ENCODE measurements at places on chromosomes 2 and 18.

DNA sequence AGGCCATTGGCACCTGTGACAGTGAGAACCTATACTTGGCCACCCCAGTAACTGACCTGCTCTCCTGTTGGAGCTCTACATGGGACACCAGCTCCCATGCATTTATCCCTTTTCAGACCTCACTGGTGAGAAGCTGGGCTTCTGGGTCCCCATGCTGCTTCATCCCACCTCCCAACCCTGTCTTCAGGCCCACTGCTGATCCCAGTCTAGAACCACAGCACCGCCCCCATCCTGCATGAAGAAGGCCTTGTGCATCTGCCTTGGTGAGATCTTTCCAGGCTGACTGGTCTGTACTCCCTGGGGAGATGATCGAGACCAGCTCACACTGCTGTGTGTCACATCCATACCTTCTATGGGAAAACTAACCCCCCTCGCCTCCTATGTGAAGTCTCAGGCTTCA lies 22.7 kb downstream of the TTC32 start:
- no peak for DNase-seq

- no peak for DNase-seq
Observed at GRCh38 chr2:126627643-126628042, 28.3 kb upstream of the GYPC start.

DNA sequence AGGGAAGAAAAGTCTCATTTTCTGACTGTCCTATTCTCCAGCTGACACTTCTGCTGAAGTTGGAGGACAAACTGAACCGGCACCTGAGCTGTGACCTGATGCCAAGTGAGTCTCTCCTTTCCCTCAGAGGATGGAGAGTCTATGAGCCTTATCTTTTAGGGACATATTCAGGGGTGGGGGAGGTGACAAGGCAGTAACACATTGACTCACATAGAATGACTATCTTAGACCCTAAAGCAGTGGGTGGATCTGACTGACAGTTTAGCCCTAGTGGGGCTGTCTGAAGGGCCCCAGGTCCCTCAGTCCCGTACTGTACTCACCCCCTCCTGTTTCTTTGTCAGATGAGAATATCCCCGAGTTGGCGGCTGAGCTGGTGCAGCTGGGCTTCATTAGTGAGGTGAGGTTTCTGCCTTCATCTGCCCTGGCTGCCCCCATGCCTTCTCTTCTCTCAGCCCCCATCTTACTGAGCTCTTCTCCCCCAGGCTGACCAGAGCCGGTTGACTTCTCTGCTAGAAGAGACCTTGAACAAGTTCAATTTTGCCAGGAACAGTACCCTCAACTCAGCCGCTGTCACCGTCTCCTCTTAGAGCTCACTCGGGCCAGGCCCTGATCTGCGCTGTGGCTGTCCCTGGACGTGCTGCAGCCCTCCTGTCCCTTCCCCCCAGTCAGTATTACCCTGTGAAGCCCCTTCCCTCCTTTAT lies 805 bp upstream of the KRTCAP3 start:
- no peak for DNase-seq

DNA sequence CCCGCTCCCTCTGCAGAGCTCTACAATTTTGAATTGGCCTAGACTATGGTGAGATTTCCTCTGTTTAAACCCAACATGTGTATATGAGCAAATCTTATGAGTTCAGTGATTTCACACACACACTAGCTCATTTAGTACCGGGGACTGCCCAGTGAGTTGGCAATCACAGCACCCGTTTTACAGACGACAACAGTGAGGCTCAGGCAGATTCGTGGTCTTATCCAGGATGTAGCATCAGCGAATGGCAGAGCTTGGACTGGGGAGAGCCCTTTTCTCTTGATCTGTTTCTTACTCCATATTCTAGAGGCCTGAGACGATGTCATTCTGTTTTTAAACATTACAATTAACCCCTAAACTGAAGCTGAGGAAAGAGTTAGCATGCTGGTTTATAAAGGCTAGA lies 419.9 kb downstream of the NBAS start:
- DNase-seq: no peak

GRCh38 chr18:45086777-45087176 lies 406.1 kb downstream of the SETBP1 start:
- no peak for DNase-seq

DNA sequence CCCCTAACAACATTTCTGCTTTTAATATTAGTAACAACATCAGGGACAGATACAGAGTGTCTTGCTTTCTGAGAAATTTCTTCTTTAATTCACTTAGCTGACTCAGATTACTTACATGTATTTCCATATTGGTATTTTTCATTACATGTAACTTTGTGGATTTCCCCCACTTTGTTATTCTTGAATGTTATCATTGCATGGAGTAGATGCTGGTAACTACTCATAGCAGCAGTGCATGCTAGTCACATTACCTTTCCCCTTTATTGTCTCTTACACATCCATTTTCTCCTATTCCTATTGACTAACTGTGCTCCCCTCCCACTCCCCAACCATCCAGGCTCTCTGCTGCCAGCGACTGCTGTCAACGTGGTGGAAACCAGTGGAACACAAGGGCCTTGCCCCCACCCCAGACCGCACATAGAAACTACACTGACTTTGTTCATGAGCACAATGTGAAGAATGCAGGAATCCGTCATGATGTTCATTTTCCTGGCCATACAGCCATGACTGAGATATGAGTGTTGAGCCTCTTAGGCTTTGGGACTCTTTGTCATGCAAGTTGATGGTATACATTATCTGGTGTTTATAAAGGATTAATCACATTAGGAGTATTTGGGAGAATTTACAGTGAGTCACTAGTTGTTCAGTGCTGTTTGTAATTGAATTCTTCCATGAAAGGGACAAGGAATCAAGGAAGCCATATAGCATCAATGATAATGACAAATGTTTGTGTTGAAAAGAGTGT lies 91.0 kb downstream of the EPB41L5 start:
- DNase-seq: no peak

- no peak for DNase-seq
Observed at GRCh38 chr18:48800466-48800865, 150.3 kb downstream of the SMAD7 start.

DNA sequence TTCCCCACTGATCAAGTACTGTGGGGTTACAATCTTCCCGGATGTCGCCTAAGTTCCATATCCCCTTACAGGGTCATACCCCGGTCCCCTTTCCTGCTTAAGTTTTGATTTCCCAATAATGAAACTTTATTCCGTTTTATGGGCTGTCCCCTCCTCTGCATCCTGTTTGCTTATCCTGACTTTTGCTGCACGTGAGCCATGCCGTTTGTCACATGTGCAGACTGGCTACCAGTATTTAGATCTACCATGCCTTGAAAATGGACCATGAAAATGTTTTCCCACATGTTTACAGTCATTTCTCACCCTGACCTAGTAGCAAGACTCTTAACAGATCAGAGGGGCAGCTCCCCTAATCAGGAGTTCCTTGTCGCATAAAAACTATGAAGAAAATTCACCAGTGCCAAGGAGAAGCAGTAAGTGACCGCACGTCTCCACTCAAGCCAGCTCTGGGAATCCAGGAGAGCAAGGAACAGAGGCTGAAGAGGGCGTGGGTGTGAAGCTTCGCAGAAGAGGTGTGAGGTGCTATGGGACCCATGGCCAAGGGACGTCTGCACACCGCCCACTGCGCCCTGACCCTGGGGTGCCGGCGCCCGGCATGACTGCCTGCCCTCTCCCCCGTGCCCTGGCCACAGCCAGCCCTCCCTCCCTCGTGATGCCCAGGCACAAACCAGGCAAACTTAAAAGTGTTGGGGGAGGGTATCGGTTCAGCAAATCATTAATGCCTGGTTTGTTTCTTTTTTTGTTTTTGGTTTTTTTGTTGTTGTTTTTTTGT lies 440.8 kb upstream of the SALL3 start:
- DNase-seq: no peak

DNA sequence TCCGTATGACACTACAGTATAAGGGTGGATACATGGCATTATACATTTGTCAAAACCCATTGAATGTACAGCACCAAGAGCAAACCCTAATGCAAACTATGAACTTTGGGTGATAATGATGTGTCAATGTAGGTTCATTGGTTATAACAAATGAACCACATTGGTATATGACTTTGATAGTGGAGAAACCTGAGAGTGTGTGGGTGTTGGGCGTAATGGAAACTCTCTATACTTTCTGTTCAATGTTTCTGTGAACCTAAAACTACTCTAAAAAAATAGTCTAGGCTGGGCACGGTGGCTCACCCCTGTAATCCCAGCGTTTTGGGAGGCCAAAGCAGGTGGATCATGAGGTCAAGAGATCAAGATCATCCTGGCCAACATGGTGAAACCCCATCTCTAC lies 6.5 kb upstream of the ACTG2 start:
- DNase-seq: peak; percentile 42

GRCh38 chr2:240517342-240517741 lies 40.4 kb downstream of the ANKMY1 start:
- DNase-seq: no peak

DNA sequence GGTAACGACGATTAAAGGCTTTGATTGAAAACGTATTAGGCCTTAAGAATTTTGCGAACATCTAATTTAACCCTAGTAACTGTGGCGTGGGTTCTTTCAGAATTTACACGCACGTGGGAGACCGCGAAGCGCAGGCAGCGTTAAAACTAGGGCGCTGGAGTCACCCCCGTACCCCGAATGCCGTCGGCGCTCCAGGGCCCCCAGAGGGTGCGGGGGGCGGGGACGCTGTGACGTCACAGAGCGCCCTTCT lies 673 bp upstream of the SMCHD1 start:
- peak; percentile 59 for DNase-seq

DNA sequence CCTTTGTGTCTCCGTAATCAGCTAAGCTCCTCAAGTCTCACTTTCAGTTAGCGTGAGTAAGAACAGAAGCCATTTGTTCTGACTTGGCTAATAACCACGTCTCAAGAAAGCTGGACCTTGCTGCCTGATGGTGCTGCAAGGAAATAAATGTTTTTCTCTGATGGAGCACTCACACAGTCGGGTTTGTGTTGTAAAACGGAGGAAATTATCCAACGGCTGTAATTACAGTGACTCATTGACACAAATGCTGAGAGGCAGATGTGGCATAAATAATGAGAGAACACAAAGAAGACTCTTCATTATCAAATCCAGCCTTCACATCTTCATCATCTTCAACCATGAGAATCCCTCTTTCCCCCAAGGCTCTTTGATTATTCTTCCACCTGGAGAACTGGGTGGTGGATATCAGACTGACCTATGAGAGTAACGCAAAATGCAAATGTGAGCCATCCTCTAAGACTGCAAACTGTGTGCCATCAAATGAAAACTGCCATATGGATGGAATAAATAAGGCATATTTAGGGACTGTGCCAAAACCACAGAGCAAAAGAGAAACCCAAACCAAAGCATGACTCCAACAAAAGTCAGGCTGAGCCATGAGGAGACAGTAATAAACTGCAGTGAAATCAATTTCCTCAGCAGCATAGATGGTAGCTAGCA lies 252.6 kb downstream of the RND3 start:
- no peak for DNase-seq

DNA sequence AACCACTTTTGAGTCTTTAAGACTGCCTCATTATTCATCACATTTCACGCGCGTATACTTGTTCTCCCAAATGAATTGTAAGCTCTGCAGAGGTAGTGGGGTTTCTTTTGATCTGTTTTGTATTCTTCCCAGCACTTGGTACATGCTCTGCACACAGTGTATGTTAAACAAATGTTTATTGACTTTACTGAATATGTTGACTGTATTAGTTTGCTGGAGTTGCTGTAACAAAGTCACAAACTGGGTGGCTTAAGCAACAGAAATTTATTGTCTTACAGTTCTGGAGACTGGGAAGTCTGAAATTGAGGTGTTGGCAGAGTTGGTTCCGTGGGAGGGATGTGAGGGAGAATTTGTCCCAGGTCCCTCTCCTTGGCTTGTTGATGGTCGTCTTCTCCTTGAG lies 65.1 kb downstream of the CDK15 start:
- no peak for DNase-seq

GRCh38 chr2:197309691-197310231 lies 819 bp downstream of the ANKRD44 start:
- peak; percentile 32 for DNase-seq

- DNase-seq: no peak
Observed at GRCh38 chr18:13331846-13332245, 113.3 kb downstream of the LDLRAD4 start.

DNA sequence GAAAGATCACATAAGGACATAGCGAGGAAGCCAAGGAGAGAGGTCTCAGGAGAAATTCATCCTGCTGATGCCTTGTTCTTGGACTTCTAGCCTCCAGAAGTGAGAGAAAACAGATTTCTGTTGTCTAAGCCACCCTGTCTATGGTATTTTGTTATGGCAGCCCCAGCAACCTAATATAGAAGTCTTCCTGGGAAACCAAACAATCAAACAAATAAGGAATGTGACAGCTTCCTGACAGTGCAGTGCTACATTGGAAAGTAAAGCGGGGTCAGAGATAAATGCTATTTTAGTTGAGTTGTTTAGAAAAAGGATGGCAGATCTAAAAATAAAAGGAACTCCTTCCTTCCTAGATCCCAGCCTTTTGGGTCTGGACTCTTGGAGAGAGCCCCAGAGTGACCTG lies 443.2 kb upstream of the GYPC start:
- DNase-seq: no peak

GRCh38 chr2:101675512-101675911 lies 22.0 kb upstream of the MAP4K4 start:
- no peak for DNase-seq

- no peak for DNase-seq
Observed at GRCh38 chr18:49207361-49207760, 253.1 kb downstream of the DYM start.

DNA sequence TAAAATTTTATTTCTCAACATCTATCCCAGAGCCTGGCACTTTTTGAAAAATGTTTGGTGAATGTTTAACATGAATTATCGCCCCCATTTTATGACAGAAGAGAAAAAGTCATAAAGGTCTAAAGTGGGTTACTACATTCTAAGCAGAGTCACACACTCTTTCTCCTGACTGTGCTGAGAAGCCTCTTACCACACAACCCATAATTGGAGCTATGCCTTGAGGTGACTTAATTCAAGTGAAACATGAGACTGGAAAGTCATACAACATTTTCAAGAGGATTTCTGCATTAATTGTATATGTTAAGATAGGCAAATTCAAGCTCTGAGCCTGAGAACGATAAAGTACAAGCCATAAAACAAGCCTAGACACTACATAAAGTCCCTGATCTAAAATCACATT lies 3.1 kb upstream of the DSEL start:
- no peak for DNase-seq

DNA sequence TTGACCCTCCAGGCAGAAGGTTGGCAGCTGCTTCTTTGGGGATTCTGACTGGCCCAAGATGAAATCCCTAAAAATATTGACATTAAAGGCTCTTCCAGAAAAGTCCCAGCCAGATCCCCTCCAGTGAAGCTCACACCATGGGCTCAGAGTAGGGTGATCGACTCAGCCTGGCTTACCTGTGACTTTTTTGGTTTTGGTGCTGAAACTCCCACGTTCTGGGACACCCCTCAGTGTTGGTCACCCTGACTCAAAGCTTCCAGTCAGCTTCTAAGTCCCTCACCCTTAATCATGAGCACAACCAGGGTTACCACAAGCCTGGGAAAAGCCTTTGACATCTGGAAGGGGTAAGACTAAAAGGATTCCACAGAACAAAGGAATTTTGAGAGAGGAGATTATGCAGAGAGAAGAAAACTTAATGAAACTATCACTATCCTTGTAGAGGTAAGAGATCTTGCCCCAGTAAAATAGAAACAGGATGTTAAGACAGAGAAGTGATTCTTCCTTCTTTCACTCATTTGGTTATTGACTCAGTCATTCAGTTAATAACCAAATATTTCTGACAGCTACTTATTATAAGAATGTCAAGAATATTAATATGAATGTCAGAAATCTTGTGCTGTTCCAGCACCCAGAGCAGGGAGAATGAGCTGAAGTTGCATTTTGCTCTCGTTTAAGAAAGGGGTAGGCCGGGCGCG lies 66.8 kb upstream of the SEC11C start:
- DNase-seq: no peak
